Testis (tissue), 5 donors: ENCODE measurements at places on chromosomes 4 and X.

- H3K27me3 ChIP-seq, result no peaks in the 10 kb centered on the region
- H3K36me3 ChIP-seq, result no peaks in the 10 kb centered on the region
- peak overlapping the region; percentile 67 for H3K27ac ChIP-seq
- DNase-seq, result peak; percentile 67
- no peaks in the 10 kb centered on the region for H3K4me1 ChIP-seq
- peak overlapping the region; percentile 56 for H3K4me3 ChIP-seq
These were observed 87.3 kb downstream of the PRSS12 start for GRCh38 chr4:118265312-118266144.

GRCh38 chr4:101515099-101515498 is 167.8 kb upstream of the PPP3CA start:
- no peak for DNase-seq
- no peaks in the 10 kb centered on the region for H3K36me3 ChIP-seq
- no peak overlapping the region for H3K4me3 ChIP-seq
- no peaks in the 10 kb centered on the region for H3K4me1 ChIP-seq
- no peak overlapping the region for H3K27ac ChIP-seq

- DNase-seq, result no peak
- no peak overlapping the region for H3K27ac ChIP-seq
- no peaks in the 10 kb centered on the region for H3K27me3 ChIP-seq
- H3K36me3 ChIP-seq, result no peaks in the 10 kb centered on the region
- no peak overlapping the region for H3K4me3 ChIP-seq
These were observed 366.0 kb downstream of the BCOR start for GRCh38 chrX:39731735-39732134.

- H3K4me3 ChIP-seq, result no peak overlapping the region
- no peak overlapping the region for H3K27ac ChIP-seq
- no peak for DNase-seq
- H3K4me1 ChIP-seq, result no peaks in the 10 kb centered on the region
- no peaks in the 10 kb centered on the region for H3K36me3 ChIP-seq
These were observed 383.3 kb downstream of the SMARCA1 start for GRCh38 chrX:129139837-129140598.

- peak within 1 kb of the TSS; percentile 50 for H3K27ac ChIP-seq
- no peaks in the 10 kb centered on the region for H3K4me1 ChIP-seq
- H3K27me3 ChIP-seq, result no peaks in the 10 kb centered on the region
These were observed at the start of gene LDB2 for GRCh38 chr4:16897991-16898827. Gene LDB2, minus strand, starts transcription at chr4:16898645.

DNA sequence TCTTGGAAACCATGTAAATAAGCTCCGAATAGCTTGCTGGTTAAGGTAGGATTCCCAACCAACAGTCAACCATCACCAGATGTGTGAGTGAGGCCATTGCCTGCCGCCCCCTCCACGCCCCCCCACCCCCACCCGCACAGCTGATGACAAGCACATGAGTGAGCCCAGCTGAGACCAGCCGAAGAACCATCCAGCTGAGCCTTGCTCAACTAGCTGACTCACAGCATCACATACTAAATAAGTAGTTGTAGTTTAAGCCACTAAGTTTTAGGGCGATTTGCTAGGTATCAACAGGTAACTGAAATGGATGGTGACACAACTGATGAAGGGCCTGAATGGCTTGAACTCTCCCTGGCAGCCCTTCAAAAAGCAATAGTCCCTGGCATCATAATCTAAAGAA is 1.6 kb upstream of the CCDC149 start:
- no peaks in the 10 kb centered on the region for H3K27me3 ChIP-seq
- DNase-seq, result no peak
- no peaks in the 10 kb centered on the region for H3K4me1 ChIP-seq

DNA sequence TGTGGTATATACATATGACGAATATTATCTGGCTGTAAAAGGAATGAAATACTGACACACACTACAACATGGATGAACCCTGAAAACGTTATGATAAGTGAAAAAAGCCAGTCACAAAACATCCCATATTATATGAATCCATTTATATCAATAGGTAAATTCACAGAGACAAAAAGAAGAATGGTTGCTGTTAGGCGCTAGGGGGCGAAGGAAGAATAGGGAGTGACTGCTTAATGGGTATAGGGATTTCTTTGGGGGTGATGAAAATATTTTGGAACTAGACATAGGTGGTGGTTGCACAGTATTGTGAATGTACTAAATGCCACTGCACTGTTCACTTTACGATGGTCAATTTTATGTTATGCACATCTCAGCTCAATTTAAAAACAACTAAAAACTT is 96.4 kb upstream of the EGFL6 start:
- no peaks in the 10 kb centered on the region for H3K36me3 ChIP-seq
- H3K4me3 ChIP-seq, result no peak overlapping the region
- peak overlapping the region; percentile 76 for H3K27ac ChIP-seq
- no peaks in the 10 kb centered on the region for H3K27me3 ChIP-seq

DNA sequence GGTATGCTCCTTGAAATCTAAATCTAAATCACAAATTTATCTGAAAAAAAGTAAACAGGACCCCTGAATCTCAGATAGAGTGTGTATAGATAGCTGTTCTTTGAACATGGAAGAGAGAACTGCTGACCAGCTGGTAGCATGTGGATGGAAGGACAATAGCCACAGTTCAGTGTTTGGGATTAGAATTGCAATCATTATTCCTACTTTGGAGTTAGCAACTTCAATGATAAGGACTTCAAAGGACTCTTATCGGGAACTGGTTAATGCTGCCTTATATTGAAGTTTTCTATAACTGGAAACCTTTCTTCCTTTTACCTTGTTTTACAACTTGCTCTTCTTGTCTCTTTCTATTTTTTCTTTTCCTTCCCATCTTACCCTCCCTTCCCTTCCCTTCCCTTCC is 5.0 kb downstream of the AFM start:
- no peaks in the 10 kb centered on the region for H3K36me3 ChIP-seq
- no peaks in the 10 kb centered on the region for H3K27me3 ChIP-seq
- DNase-seq, result no peak
- H3K27ac ChIP-seq, result no peak overlapping the region
- H3K4me1 ChIP-seq, result no peaks in the 10 kb centered on the region

DNA sequence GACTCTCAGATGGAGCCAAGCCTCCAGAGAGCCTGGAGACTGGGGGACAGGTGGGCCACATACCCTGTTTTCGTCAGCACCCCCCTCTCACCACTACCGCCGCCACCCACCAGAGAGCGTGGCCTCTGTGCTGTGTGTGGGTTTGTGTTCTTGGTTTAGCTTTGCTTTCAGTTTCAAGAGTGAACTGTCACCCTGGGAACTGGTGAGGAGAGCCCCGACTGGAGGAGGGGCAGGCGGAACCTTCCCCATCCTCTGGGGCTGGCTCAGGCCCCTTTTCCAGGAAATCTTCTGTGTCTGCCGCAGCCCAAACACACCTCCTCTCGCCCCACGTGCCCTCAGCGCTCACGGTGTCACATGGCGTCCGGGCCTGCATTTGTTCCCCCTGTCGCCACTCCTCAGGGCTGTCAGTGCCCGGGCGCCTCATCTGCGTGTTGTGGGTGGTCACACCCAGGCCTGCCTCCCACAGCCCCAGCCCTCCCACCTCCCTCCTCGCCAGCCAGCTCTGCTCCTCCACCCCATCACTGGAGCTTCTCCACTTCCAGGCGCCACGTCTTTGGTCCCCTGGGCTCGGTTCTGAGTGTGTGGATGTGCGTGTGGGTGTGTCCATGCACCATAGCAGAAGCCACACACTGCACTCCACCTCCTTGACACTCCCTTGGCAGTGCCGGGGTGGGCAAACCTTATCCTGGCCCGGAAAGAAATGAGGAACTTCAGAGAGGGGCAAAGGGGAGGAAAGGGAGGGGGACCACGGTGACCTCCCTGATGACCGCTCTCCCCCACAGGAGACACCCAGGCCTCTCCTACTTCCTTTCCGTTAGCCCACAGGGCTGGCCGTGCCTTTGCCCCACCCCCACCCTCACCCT is 27.8 kb downstream of the ELF4 start:
- no peak overlapping the region for H3K27ac ChIP-seq
- peak; percentile 22 for DNase-seq
- H3K4me3 ChIP-seq, result no peak overlapping the region
- H3K4me1 ChIP-seq, result no peaks in the 10 kb centered on the region
- H3K36me3 ChIP-seq, result no peaks in the 10 kb centered on the region

DNA sequence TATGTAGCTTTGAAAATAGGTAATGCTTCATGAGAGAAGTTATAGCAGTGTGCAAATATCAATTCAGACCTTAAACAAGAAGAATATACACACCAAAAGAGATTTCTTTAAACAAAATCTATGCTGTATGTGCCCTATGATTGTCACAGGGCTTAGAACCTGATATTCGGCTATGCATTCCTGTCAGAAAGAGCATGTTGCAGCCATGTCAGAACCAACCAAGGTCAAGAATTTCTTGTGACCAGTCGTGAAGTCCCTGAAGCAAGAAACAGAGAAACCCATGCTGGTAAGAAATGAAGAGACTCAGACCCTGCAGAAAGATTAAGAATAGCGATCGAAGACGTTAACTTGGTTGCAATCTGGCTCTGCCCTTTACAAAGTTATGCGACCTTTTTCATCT is 210.3 kb upstream of the SPIN4 start:
- H3K36me3 ChIP-seq, result no peaks in the 10 kb centered on the region
- DNase-seq, result no peak
- H3K4me3 ChIP-seq, result peak overlapping the region; percentile 69
- no peak overlapping the region for H3K27ac ChIP-seq

DNA sequence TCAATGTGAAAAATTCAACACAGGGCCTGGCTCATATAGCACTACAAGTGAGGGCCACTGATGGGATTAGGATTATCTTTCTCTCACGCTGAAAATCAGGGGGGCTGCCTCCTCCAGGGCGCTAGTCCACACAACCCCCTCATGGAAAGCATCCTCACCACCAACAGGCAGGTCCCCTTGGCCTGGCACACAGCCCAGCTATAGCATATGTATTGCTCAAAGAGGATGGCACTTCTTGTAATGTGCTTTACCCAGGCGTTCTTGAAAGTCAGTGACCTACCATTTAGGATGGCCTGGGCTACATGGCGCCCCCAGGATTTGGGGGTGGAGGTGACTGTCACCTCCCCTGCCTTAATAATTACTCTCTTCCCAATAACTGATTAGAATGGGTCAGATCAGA is 71.0 kb upstream of the LSM6 start:
- H3K27me3 ChIP-seq, result no peaks in the 10 kb centered on the region
- H3K4me1 ChIP-seq, result no peaks in the 10 kb centered on the region
- H3K4me3 ChIP-seq, result no peak overlapping the region
- no peak overlapping the region for H3K27ac ChIP-seq
- no peaks in the 10 kb centered on the region for H3K36me3 ChIP-seq

DNA sequence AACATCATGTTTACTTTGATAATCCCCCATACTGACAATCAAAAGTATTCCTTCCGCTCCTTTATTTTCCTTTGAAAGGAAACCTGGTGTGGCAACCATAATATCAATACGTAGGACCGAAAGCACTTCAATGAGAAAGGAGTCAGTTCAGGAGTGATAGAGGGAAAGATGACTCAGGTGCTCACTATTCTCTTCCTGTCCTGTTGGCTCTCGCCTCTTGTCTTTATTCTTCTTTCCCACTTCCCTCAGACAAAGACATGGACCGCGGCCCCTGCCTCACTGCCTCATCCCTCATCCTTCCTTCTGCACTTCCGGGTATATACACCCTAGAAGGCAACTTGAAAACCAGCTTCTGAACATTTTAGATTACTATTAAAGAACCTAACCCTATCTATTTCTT is 49.8 kb upstream of the TNIP3 start:
- H3K27me3 ChIP-seq, result no peaks in the 10 kb centered on the region
- DNase-seq, result no peak
- no peak overlapping the region for H3K4me3 ChIP-seq
- H3K4me1 ChIP-seq, result no peaks in the 10 kb centered on the region

GRCh38 chr4:90127223-90127705 is at the start of gene CCSER1:
Gene CCSER1, plus strand, starts transcription at chr4:90127394.
- peak; percentile 92 for DNase-seq
- no peaks in the 10 kb centered on the region for H3K4me1 ChIP-seq
- peak within 1 kb of the TSS; percentile 84 for H3K4me3 ChIP-seq
- H3K27ac ChIP-seq, result peak within 1 kb of the TSS; percentile 86

- no peaks in the 10 kb centered on the region for H3K4me1 ChIP-seq
- DNase-seq, result no peak
- no peak overlapping the region for H3K4me3 ChIP-seq
- H3K27me3 ChIP-seq, result no peaks in the 10 kb centered on the region
These were observed 18.4 kb downstream of the DDX3X start for GRCh38 chrX:41352329-41352838.

DNA sequence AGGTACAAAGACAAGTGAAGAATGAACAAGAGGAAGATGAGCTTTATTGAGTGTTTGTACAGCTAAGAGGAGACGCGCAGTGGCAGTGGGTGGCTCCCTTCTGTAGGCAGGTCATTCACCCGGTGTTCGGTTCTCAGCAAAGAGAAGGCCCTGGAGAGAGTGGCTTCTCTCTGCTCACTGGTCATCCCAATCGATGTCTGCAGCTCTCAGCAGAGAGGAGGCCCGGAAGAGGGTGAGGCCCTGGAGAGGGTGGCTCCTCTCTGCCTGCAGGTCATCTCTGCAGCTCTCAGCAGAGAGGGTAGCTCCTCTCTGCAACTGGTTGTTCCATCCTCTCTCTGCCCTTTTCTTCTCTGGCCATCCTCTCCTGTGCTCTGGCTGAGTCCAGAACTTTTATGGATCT is 126.5 kb downstream of the UGT8 start:
- no peak overlapping the region for H3K4me3 ChIP-seq
- H3K4me1 ChIP-seq, result no peaks in the 10 kb centered on the region
- DNase-seq, result no peak
- no peak overlapping the region for H3K27ac ChIP-seq
- H3K36me3 ChIP-seq, result no peaks in the 10 kb centered on the region
- no peaks in the 10 kb centered on the region for H3K27me3 ChIP-seq

GRCh38 chr4:20046931-20047677 is 204.6 kb upstream of the SLIT2 start:
- H3K27ac ChIP-seq, result no peak overlapping the region
- H3K4me1 ChIP-seq, result no peaks in the 10 kb centered on the region
- no peak overlapping the region for H3K4me3 ChIP-seq
- H3K27me3 ChIP-seq, result no peaks in the 10 kb centered on the region

DNA sequence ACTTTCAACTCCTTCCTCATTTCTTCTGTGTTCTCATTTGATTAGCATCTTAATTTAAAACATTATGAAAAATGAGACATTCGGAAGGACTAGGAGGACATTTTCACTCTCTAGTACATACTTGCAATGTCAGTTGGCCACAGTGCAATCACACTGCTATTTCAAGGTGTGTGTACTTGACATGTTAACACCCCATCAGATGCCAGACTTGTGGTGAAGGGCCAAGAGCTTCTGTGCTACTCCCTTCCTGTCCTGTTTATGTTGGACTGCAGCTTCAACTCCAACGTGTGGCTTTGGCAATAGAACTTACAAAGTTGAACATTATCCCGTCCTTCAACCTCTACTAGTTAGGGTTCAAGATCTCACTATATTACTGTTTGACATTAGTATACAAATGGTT is 221.0 kb downstream of the PALLD start:
- peak overlapping the region; percentile 46 for H3K27ac ChIP-seq
- DNase-seq, result no peak
- H3K4me1 ChIP-seq, result peaks cover 6% of the 10 kb centered on the region

GRCh38 chrX:7264399-7264798 is 116.4 kb upstream of the PUDP start:
- no peaks in the 10 kb centered on the region for H3K4me1 ChIP-seq
- H3K36me3 ChIP-seq, result no peaks in the 10 kb centered on the region
- no peaks in the 10 kb centered on the region for H3K27me3 ChIP-seq
- H3K4me3 ChIP-seq, result no peak overlapping the region
- DNase-seq, result no peak

- peak; percentile 41 for DNase-seq
- no peaks in the 10 kb centered on the region for H3K36me3 ChIP-seq
- H3K27me3 ChIP-seq, result no peaks in the 10 kb centered on the region
- H3K4me3 ChIP-seq, result no peak overlapping the region
- no peaks in the 10 kb centered on the region for H3K4me1 ChIP-seq
- H3K27ac ChIP-seq, result no peak overlapping the region
These were observed 736.9 kb upstream of the MAGEB2 start for GRCh38 chrX:29478336-29479069.
